ENCODE measurements at places on chromosomes 1 and 21. TPM values are rescaled to one million over a fixed set of nuclear protein-coding genes. Genes with fewer than 3 reads are reported as not detected.

SYCP1 gene
- total RNA-seq: not detected

EXO5 gene
- total RNA-seq: 11.0 TPM

LAMC1 gene
- total RNA-seq: 409 TPM

MANEAL gene
- 0.43 TPM for total RNA-seq

ZNF670 gene
- total RNA-seq: 6.4 TPM

DNAH14 gene
- total RNA-seq: 2.9 TPM
